Mononuclear cell (primary cell): ENCODE measurements at places on chromosomes 1 and 21. TPM values are rescaled to one million over a fixed set of nuclear protein-coding genes. Genes with fewer than 3 reads are reported as not detected.

The KCNQ4 gene
- total RNA-seq: under 0.01 TPM

The SHISAL2A gene
- total RNA-seq: 13.1 TPM

The SPATA21 gene
- total RNA-seq: 0.10 TPM

The CLCNKA gene
- not detected for total RNA-seq

The ARHGEF16 gene
- total RNA-seq: not detected
